ENCODE measurements at places on chromosomes 4 and X.

GRCh38 chrX:46838486-46838870 is 1.6 kb downstream of the RP2 start:
- DNase-seq = no peak

DNA sequence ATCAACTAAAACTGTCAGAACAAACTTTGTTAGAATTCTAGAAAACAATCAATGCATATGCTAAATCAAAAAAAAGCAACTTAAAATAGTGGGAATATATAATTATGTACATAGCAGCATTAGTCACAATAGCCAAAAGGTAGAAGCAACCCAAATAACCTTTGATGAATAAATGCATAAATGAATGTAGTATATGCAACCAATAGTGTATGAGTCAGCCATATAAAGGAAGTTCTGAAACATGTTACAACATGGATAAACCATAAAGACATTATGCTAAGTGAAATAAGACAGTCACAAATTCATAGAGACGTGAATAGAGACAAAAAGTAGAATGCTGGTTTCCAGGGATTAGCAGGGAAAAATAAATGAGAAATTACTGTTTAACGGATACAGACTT is 762.8 kb upstream of the INTU start:
- DNase-seq = no peak

GRCh38 chr4:42671431-42672194 is 14.7 kb upstream of the ATP8A1 start:
- DNase-seq = peak; percentile 37

GRCh38 chrX:145552643-145553042 is 265.0 kb upstream of the SLITRK2 start:
- no peak for DNase-seq

- DNase-seq = no peak
Measured at GRCh38 chr4:158411269-158411668, 110.4 kb upstream of the RXFP1 start.
